SK-MEL-5 (cell line): ENCODE measurements at places on chromosomes 5 and 9.

DNA sequence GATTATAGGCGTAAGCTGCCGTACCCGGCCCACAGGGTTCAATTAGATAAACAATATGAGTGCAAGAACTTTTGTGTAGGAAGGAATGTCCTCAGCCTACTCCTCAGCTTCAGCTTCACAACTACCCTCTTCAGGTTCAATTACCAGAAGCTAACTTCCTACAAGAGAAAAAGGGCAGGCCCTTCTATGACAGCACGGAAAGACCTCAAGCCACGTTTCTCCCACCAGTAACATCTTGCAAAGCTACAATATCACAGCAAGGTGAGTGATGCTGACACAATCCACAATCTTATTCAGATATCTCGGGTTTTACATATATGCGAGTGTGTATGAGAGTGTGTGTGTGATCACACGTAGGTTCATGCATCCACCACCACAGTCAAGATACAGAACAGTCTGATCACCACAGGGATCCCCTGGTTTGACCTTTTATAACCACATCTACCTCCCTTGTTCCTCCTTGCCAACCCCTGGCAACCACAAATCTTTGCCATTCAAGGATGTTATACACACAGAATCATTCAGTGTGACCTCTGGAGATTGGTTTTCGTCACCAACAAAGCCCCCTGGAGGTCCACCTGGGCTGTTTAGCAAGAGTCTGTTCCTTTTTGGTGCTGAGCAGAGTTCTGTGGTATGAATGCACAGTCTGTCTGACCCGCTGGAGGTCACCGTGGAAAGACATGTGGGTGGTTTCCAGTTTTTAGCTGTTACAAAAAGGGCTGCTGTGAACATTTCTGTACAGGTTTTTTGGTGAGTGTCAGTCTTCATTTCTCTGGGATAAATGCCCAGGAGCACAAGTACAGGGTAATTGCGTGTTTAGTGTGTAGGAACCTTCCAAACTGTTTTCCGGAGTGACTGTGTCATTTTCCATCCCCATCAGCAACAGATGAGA, 38.2 kb downstream of the IPPK start:
- no peak for DNase-seq

DNA sequence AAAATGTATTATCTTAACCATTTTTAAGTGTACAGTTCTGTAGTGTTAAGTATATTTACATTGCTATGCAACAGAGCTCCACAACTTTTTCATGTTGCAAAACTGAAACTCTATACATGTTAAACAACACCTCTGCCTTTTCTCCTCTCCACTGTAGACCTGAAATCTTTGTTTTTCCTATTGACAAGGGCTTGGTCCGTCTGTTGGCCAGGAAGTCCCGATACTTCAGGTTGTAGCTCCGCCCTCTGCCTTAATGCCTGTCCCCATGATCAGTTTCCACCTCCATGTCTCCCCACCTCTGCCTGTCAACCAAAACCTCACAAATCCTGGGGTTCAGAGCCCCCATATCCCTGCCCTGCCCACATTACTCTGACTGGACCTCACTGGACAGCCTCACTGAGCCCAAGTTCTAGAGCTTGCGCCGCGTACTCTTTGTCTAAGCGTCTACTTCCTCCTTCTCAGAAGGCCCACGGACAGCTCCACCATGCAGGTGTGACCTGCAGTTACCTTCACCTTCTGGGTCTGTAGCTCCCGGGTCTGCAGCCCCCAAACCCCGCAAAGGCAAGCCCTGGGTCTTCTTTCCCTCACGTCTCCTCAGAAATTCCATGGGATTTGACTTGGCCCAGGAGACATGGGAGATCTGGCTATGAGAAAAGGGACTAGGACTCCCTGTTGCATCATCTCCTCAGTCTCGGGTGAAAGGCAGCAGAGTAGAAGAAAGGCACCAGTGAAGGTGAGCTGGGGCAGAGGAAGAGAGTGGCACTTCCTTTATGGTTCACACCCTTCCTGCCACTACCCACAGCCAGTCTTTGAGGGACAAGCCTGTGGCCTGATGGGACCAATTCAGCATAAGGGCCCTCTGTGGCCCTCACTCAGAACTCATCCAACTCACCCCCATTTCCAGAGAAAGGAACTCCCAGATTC, 8.0 kb downstream of the GLIPR2 start:
- DNase-seq = no peak

DNA sequence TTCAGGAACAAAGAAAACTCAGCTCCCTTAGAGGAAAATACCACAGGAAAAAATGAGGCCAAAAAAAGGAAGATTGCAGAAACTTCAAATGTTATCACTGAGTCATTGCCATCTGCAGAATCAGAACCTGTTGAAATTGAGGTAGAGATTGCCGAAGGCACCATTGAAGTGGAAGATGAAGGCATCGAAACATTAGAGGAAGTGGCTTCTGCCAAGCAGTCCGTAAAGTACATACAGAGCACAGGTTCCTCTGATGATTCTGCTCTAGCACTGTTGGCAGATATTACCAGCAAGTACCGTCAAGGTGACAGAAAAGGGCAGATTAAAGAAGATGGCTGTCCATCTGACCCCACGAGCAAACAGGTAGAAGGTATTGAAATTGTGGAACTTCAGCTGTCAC, 30.8 kb upstream of the NIM1K start:
- no peak for DNase-seq

- DNase-seq = no peak
Observed at GRCh38 chr5:32975656-32976375, 264.7 kb downstream of the NPR3 start.

DNA sequence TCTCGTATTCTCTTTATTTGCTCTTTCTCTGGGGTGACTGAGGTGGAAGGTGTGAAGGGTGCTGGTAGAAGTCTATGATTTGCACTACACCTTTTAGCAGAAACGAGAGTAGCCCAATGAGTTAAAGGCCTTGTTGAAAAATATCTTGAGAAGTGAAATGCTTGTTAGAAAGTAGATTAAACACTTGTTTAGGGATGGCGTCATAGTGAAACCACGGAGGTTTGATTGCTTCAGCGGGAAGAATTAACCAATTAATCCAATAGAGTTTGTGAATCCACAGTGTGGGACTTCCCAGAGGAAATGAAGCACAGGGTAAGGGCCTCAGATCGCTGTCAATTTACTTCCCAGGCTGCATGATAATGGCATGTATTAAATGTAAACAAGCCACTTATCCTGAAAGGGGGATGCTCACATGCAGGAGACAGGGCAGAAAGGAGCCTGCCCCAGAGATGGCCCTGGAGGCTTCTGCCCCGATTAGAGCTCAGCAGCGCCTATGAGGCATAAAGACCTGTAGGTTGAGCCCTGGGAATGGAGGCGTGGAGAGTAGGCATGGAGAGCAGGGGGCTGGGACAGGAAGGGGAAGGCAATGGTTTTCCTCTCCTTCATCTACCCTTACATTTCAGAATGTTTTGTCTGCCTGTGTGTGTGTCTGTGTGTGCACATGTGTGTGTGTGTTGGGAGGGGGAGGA, 1.5 kb downstream of the FAM170A start:
- DNase-seq = no peak

DNA sequence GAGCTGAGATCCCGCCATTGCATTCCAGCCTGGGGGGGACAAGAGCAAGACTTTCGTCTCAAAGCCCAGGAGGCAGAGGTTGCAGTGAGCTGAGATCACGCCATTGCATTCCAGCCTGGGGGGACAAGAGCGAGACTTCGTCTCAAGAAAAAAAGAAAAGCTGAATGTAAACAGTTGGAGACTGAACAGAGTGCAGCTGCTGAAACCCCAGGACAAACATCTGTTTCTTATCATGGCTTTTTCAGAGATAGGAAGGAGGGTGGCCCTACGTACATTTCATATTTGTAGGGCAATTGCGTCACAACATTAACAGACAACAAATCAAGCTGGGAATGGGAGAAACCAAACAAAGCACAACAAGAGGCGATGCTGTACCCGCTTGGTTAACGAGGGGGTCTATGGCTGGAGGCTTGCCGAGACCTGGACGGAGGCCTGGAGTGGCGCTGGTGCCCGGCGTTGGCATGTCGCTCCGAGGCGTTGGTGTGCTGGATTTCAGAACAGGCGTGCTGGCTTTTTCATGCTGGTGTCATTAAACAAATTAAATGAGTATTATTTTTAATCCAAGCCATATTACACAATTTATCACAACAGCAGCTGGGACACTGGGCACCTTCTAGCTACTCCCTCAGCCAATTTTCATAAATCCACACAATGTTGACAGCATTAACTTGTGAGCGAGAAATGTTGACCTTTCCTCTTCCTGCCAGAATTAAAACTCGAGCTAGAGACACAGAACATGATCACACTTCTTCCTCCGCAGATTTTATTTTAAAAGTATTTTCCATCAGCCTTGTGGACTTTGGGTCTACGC, 76.1 kb downstream of the TLE1 start:
- DNase-seq = no peak

GRCh38 chr5:43007911-43008362, 32.2 kb downstream of the ANXA2R start:
- peak; percentile 91 for DNase-seq

- DNase-seq = no peak
Observed at GRCh38 chr9:110028271-110028670, 179.7 kb downstream of the C9orf152 start.

DNA sequence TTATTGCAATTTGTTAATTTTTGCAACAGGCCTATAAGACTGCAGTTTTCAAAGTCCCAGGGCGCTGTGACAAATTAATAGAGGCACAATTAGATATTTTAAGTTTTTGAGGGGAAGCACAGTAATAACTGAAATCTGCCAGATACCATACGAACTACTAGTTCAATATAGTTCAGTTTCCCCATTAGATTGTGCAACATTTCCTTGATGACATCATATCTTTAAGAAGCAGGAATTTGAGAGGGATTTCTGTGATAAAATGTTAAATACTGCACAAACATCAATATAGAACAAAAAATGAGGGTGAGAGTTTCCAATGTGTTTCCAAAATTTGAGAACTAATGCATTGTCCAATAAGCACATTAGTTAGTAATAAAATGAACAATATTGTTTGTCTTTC, 56.7 kb upstream of the GRIN3A start:
- DNase-seq = no peak

DNA sequence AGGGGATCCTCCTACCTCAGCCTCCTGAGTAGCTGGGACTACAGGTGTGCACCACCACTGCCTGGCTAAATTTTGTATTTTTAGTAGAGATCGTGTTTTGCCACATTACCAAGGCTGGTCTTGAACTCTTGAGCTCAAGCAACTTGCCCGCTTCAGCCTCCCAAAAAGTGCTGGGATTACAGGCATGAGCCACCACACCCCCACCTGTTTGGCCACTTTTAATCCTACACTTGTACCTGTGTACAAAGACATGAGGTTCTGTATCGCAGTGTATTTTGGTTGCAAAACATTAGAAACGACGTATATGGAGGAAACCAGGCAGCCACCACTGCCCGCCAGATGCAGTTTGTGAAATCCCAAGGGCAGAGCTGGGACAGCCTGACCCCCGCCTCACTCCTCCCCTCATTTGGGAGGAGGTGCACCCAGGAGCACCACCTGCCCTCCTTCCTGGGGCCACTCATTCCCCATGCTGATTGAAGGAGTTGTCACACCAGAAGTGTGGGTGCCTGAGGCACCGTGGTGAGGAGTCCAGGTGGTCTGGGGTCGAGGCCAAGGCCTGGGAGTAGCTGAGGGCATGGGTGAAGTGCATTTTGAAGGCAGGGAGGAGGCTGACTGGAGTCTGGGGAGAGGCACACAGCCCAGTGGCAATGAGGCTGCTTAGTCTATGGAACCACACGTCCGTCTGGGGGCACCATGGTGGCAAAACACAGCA, 39.3 kb upstream of the OLFM1 start:
- DNase-seq = no peak

- no peak for DNase-seq
Observed at GRCh38 chr5:88230546-88231066, 38.0 kb downstream of the TMEM161B start.

GRCh38 chr9:88090151-88090581, 48.1 kb downstream of the SPATA31C2 start:
- DNase-seq = no peak

DNA sequence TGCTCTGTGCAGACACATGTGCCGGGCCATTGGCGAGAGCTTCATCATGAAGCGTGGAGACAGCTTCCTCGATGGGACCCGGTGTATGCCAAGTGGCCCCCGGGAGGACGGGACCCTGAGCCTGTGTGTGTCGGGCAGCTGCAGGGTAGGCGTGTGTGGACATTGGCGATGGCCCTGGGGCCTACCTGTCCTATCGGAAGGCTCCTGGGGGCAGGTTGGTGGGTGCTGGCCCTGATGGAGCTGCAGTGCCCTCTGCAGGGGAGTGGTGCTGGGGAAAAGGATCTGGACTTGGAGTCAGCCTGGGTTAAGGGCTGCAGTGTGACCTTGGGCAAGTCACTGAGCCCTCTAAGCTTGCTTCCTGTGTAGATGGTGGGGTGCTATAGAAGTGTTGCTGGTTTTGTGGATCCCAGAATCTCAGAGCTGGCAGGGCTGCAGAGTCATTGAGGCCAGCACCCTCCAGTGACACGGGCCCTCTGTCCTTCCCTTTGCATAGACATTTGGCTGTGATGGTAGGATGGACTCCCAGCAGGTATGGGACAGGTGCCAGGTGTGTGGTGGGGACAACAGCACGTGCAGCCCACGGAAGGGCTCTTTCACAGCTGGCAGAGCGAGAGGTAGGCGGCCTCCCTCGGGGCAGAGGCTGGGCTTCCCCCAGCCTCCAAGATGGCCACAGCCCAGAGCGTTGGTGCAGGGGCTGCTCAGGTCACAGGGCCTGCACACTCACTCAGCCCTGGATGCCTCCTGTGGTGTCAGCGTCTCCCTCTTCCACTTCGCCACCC, 15.8 kb downstream of the ADAMTS13 start:
- DNase-seq = peak; percentile 41

- no peak for DNase-seq
Observed at GRCh38 chr5:179767496-179768100, 26.2 kb upstream of the LTC4S start.

DNA sequence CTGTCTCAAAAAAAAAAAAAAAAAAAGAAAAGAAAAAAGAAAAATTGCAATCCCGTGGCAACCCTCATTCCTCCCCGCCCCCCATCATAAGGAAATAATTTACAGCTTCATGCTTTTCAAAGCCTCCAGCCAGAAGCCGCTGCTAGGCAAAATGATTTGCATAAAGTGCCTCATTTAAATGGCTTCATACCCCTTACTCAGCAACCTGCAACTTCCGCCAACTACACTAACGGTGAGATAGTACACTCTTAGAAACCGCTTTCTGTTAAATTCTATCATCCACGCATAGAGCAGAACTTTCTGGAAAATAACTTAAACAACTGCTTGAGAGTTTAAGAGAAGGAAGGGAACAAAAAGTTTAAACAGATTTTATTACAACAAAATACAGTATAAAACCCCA, 17.8 kb downstream of the SERINC5 start:
- no peak for DNase-seq

GRCh38 chr5:150640311-150641005, at the start of gene SYNPO:
Gene SYNPO (plus strand): TSS chr5:150640660. CDS start chr5:150648276, 7,616 bp downstream.
- DNase-seq = no peak

DNA sequence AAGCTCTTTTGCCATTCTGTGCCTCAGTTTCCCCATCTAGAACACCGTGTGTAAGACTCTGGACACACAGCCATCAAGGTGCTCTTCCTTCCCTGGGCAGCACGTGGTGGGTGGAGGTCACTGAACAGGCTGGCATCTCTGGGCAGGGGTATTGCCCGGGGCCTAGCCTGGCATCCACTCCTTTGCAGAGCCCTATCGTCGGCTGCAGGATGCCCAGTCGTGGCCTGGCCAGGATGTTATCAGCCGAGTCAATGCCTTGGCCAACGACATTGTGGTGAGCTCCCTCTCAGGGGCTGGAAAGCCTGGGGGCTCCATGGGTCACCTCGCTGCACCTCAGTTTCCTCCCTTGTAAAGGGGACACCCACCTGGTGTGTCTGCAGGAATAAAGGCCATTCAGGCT, 4.0 kb downstream of the ADGRD2 start:
- no peak for DNase-seq
